Brain (organoid and tissue), 16 donors: ENCODE measurements at places on chromosomes 7 and 10.
A peak's percentile ranks its signal among the peaks of the same experiment; 100 is the strongest.

DNA sequence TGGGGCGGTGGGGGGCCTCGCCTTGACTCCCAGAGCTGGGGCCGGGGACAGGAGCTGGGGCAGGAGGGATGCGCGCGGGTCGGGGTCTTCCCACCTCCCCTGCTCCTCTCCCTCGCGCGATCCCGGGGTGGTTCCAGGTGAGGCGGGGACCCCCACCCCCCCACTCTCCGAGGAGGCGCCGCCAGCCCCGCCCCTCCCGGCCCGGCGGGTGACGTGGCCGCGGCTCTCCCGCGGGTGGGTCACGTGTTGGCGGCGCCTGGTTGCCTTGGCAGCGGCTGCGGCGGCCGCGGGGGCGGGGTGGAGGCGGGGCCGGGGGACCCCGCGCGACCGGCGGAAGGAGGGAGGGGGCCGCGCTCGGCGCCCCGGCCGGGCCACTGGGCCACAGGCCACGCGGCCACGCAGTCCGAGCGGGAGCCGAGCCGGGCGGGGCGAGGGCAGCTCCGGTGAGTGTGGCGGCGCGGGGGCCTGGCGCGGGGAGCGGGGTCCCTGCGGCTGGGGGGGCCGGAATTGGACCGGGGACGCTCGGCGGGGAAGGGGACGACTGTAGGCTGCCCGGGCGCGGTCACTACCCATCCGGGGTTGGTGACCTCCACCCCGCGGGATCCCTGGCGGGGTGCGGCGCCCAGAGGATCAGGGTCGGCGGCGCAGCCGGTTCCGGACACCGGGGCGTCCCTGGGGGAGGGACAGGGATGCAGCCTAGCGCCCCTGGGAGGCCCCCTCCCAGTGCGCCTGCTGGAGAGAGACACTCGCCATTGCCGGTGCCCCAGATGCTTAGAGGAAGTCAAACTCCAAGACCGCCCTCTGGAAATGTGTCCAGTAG, at the start of gene ORAI2:
Gene ORAI2 (plus strand): TSS at position 357 of the 820 bp plus-strand sequence. CDS start 5,382 bp downstream, outside the sequence.
- DNase-seq = peak; percentile 93

DNA sequence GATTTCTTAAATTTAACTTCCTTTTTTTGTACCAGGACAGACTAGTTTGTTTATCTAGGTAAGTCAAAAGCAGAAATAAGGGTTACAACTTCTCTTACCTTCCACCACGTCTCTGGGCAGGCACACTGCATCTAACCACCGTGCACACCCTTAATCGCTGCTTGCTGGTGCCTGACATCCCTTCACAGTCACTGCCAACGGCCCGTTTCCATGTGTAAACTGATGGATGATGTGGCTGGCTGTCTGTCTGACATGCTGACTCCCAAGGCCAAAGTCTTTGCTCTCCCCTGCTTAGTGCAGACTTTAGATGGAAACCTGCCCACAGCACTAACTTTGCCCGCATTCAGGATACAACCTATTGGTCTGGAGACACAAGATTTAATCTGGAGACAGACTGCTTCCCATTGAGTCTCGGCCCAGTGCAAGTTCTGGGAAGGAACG, 1.1 kb downstream of the TMEM273 start:
- no peak for DNase-seq

DNA sequence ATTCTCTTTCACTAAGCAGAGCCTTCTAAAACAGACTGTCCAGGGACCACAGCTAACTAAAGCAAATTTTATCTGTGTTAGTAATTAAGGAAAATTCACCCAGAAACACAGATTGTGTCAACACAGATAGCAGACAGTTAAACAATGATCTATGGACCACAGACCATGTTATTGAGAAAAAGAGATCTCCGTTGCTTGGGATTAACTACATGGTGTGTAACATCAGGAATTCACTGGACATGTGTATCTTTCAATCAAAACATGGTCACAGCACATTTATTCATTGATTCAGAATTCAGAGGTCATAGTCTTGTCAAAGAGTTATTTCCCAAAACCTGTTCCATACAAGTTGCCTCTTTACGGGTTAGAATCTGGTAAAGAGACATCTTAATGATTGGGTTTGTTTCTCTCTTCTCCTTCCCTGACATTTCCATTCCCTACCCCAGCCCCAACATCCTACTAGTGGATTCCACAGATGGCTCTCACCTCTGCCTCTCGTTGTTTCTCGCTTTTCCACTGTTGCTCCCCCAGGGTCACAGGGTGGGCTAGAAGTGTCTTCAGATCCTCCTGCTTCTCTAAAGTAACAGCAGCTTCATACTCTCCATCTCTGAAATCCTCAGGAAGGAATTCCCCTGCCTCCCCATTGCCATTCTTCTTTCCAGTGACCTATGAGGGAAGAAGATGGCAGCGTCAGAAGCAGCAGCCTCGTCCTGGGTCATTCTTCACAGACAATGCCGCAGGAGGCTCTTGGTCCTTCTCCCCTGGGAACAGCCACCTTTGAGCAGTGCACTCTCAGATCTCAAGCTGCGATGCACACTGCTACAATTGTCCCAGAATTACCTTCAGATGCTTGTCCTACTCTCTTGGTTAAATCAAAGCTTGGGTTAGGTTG, 958 bp downstream of the ANKRD1 start:
- DNase-seq = no peak

DNA sequence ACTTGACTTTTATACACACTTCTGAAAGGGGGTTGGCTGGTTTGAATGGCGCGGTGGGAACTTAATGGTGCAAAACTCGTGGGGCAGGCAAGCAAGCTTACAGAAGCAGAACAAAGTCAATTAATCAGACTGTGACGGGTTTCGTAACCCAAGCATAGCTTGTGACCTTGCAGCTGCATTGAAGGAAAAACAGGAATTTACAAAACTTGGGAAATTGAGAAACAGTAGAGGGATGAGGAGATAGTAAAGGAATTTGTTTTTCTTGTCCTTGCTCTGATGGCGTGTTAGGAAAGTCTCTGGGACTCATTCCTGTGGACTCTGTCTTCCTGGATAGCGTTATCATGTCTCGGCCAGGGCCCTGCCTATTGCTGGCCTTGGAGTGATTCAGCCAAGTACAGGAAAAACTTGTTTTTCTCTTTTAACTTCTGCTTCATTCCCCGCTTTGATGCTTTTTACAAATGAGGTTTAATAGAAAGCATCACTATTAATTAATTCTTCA, 220.0 kb upstream of the KCND2 start:
- no peak for DNase-seq

DNA sequence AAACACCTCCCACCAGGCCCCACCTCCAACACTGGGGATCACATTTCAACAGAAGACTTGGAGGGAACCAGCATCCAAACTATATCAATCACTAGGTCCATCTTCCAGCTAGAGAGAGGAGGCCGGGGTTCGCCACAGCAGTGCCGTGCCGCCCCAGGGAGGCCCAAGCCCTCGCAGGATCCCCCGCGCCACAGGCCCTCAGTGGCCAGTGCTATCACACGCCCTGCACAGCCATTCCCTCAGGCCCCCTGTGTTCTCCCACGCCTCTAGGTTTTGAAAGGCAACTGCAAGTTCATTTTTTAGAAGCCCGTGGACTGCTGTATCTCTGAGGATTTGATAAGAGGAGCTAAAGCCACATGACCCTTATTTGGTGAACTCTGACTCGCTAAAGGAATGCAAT, 136.4 kb downstream of the OAT start:
- no peak for DNase-seq

GRCh38 chr10:11393858-11394257, 217.6 kb downstream of the USP6NL start:
- no peak for DNase-seq

- no peak for DNase-seq
Measured at GRCh38 chr7:109963741-109964140, 1127.2 kb upstream of the LRRN3 start.
